GM23338 (cell line): ENCODE measurements at places on chromosomes 2 and 18.
A peak's percentile ranks its signal among the peaks of the same experiment; 100 is the strongest.

GRCh38 chr2:18837240-18837639 lies 247.9 kb upstream of the NT5C1B start:
- DNase-seq, result peak; percentile 2

DNA sequence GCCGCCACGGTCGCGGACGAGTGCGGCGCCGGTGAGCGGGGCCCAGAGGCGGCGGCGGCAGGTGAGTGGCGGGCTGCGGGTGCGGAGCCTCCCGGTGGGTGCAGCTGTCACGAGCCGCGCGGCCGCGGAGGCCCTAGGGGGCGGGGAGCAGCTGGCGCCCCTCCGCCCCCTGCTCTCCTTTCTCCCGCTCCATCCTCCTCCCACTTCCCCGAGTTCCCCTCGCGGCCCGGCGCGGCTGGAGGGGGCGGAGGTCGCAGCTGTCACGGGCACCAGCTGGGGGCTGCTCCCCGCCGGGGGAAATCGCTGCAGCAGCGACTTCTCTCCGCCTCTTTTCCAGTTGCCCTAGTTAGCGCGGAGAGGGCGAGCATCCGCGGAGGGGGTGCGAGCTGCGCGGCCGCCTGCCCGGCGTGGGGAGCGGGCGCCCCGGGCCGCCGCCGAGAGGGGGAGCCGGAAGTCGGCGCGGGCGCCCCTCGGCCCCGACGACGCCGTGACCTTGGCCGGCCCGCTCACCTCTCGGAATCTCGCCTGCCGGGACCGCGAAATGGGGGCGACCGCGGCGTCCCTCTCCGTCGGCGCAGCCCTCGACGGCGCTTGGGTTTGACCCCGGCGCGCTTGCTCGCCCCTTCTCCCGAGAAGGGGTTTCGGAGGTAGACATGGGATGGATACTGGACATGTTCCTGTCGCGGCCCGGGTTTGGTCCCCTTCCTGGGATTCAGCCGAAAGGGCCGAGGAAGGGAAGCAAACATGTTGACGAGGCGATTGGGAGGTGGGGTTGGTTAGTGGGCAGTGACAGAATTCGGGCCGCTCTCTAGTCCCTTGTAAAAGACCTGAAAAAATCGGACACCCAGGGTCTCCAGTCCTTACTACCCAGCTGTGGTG lies 727 bp downstream of the NCOA1 start:
- peak; percentile 77 for DNase-seq

GRCh38 chr2:197261808-197262226 lies 48.8 kb downstream of the ANKRD44 start:
- DNase-seq, result no peak

GRCh38 chr2:106159866-106160785 lies 34.0 kb downstream of the UXS1 start:
- DNase-seq, result peak; percentile 34

DNA sequence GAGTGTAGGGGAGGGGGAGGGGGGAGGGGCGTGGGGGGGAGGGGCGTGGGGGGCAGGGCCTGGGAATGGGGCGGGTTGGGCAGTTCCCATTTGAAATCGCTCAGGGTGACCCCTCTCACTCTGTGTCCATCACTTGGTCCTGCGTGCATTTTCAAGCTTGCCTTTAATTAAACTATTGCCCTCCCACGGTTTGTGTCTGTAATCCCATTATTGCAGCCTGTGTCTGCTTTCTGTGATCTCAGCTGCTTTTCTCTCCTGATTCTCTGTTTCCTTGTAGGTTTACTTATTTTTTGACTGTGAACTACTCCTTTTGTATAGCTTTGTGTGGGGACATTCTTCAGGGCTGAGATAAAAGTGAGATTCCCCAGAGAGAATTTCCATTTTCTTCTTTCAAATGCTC lies 1.3 kb downstream of the DCDC2C start:
- DNase-seq, result peak; percentile 3

DNA sequence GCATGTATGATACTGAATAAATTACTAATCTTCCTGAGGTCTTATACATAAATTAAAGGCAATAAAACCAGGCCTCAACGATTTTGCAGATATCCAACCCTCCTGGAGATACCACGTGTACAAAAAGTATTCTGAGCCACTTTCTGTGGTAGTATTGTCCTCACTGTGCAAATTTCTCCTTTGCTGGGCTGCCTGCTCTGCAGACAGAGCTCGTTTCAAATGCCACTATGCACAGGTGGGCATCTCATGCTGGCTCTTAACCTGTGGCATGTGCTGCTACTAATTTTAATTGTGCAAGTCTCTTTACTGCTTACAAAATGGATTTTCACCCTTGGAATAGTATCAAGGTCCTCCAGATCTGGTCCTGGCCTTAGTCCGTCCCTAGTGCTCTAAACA lies 66.4 kb upstream of the SLC16A14 start:
- DNase-seq, result no peak
